ENCODE measurements at places on chromosomes 13 and 19. TPM values are rescaled to one million over a fixed set of nuclear protein-coding genes. Genes with fewer than 3 reads are reported as not detected.

DNA sequence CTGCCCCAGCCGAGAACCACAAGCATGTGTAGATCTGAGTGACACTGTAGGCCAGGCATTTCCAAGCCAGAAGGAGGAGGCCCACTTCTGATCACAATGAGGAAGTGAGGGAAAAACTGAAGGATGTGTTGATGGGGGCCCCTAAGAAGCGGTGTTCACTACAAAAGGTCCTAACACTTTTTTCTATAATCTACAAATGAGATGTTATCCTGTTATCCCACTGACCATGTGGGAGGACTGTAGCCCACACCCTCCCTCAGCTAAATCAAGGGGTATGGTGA lies 99.0 kb upstream of the MCF2L start:
- DNase-seq: no peak

The SGTA gene
- 66.6 TPM for total RNA-seq

The IGLON5 gene
- total RNA-seq: not detected

- no peak for DNase-seq
These were observed 669.9 kb downstream of the PCDH9 start for GRCh38 chr13:66560189-66560588.

DNA sequence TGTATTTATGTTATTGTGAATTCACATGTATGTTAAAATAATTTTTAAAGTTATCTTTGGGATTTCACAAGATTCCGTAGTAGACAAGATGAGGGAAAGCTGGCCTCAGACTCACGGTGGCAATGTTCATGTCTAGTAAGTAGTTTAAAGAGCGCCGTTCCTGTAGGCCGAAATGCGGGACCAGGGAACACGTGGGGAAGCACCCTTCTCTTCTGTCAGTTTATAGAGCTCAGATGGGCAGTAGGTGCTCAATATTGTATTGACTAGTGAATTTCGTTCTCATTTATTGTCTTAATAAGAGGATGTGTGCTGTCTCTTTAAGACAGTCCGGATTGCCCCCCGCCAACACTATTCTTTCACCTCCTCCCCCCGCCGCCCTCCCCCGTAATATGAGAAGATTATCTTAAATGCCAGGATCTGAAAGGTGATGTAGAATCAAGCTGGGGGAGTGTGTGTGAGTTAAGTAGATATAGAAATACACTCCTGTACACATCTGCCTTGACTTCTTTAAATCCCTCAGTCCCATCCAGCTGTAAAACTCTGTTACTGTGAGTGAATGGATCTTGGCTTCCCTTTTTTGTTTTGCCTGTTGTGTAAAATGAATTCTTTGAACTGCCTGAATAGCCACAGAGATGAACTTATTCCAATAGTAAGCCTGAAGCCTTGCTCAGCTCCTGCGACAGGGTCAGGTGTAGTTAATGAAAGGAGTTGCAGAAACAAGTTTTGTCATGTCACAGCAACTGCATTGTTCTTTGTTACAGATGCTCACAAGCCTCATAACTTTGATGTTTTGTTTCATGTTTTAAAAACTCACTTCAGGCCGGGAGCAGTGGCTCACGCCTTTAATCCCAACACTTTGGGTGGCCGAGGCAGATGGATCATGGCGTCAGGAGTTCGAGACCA lies 1.3 kb downstream of the LAMP1 start:
- no peak for DNase-seq

DNA sequence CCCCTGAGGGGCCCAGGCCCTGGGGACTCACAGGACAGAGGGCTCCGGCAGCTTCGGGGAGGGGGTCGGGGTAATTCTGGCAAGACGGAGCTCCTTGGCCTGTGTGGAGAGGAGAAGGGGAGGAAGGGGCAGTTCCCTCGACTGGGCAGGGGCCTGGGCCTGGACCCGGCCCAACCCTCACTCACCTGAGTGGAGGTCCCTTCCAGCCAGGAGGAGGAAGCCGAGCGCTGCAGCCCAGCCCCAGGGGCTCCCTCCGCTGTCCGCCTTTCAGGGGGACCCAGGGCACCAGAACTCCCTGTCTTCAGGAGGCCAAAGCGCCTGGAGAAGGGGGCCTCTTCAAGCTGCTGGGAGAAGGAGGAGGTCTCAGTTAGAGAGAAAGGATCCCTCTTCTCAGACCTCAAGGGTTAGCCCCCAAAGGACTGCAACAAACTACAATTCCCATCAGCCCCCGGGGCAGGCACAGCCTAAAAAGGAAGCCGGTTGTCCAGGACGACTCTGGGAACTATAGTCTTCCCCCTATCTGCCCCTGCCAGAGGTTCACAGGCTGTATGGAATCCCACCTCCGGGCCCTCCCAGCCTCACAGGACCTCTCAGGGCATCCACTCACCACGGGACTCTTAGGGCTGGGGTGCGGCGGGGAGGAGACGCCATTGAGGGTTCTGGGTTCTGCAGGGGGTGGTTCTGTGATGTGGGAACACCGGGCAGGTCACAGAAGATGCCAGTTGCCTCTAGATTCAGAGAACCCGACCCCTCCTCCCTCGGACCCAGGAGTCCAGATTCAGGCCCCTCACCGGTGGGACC lies 19.8 kb downstream of the EPS8L1 start:
- no peak for DNase-seq

DNA sequence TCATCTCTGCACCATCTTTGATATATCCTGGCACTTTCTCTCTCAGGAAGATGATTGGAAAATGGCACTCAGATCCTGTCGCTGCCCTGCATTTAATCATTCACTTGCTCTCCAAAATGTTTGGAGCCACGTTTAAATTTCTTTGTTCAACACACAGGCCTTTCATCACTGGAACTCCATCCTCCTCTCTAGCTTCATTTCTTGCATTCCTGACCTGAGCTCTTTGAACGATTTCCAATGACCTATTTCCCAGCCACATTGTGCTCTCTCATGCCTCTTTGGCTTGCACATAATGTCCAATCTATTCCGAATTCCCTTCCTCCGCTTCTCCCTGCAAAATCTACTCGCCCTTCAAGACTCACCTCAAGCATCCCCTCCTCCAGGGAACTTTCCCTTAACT lies 287.4 kb upstream of the NBEA start:
- DNase-seq: no peak

DNA sequence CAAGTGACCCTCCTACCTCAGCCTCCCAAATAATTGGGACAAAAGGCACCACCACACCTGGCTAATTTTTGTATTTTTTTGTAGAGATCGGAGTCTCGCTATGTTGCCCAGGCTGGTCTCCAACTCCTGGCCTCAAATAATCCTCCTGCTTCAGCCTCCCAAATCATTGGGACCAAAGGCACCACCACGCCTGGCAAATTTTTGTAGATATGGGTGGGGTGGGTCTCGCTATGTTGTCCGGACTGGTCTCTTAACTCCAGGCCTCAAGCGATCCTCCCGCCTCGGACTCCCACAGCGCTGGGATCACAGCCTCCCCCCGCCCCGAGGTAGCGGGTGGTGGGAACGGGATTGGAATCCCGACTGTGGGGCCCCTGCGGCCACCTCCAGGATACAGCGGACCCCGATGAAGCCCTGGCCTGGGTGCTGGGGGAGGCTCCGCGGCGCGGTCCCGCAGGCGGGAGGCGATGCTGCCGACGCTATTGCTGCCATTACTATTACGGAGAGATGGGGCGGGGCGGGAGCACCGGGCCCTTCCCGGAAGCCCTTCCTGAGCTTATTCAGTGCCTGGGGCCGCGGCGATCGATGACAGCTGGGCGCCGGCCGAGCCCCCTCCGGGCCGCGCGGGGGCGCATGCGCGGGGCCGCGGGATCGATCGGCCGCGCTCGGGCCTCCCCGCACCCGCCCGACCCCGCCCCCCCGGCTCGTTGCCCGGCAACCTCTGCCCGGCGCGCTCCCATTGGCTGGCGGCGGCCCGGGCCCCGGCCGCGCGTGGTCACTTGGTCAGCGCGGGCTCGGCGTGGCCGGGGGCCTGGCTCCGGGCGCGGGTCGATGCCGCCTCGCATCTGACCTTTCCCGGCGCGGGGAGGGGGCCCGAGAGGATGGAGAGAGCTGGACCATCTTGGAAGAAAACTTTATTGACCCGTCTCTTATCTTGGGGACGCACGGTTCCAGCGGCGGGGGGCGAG lies 27.9 kb upstream of the ONECUT3 start:
- DNase-seq: peak; percentile 12
